ENCODE measurements at places on chromosomes 12 and 14. TPM values are rescaled to one million over a fixed set of nuclear protein-coding genes. Genes with fewer than 3 reads are reported as not detected.

DNA sequence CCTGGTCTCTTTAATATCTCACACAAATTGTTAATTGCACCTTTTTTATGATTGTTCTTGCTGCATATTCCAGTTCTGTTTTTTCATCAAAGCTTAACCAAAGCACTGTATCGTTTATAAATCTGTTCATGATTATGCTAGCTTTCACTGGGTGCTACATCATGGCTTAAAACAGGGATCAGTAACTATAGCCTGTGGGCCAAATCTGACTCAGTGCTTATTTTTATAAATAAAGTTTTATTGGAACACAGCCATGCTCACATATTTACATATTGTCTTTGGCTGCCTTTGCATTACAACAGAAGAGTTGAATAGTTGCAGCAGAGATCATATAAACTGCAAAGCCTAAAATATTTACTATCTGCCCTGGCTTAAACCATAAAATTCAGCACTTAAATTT, 183.4 kb upstream of the NRXN3 start:
- DNase-seq = peak; percentile 3

Gene P2RX2
- not detected for total RNA-seq

DNA sequence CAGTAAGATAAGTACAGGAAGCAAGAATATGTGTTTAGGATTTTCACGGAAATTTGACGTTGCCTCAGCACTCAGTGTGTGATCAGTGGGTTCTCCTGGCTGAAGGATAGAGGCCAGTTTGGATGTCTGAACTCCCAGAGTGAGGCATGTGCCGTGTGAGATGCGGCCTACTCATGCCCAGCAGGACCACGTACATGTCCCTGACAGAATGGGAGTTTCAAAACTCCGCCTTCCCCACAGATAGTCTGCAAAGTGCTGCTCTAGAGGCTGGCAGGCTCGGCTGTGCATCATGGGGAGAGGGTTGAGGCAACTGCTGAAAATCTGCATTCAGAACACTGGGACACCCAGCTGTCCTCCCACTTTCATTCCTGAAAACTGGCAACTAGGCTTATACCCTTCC, 58.3 kb downstream of the NINJ2 start:
- DNase-seq = no peak

DNA sequence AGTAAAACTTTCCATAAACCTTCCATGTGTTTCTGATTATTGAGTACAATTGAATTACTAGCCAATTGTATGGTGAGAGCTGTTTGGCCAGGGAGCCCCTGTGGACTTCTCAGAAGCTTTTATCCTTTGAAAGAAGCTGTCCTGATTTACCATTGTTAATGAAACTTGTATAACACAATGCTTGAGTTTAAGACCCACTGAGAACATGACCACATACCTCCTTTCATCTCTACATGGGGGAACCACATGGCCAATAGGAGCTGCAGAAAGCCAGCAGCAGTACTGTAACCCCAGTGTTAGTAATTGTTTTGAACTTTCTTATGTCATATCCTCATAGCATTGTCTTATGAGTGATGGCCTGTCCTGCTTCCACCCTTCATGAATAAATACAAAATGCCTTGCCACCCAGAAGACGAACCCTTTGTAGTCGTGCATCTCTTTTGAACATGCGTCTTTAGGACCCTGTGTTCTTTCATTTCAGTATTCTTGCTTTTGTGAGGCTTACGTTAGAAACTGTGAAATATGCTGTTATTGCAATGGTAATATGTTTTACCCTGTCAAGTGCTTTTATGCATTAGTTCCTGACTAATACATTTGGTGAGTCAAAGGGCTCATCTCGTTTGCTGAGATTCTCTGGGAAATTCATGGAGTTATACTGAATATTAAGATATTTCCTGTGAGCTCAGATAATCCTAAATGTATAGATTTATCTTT, 815.7 kb downstream of the NRXN3 start:
- DNase-seq = peak; percentile 77

DNA sequence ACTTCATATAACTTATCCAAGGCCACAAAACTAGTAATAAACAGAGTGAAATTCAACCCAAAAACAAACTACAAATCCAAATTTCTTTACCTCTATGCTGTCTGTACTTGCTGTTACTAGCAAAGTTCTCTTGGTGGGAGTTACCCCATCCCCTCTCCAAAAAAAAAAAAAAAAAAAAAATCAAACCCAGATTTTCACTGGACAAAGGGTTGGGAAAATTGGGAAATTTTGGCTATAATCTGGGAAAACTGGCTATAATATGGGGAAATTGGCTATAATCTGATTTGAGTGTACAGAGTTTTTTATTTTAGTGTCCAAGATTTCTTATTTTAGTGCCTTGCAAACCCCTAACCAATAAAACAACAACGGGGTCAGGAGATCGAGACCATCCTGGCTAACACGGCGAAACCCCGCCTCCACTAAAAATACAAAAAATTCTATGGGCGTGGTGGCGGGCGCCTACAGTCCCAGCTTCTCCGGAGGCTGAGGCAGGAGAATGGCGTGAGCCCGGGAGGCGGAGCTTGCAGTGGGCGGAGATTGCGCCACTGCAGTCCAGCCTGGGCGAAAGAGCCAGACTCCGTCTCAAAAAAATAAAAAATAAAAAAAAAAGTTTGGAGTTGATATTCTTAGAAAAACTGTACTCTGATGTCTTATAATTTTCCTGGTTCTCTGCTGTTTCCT, 148.4 kb downstream of the CHST11 start:
- DNase-seq = no peak

DNA sequence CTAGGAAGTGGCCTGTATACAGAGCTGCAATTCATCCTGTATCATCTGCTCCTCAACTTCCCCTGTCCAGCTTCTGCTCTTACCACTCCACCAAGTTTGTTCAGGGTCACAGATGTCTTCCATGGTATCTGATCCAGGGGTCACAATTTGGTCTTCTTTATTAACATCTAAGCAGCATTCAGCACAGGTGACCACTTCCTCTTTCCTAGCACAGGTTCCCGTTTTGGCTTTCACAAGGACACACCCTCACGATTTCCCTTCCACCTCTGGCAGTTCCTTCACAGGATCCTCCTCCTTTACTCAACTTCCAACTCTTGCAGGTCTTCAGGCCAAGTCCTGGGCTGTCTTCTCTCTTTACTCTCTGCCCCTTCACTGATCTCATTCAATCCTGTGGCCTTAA, 93.6 kb downstream of the TTC7B start:
- DNase-seq = no peak

- no peak for DNase-seq
These were observed 293.0 kb upstream of the NAV3 start for GRCh38 chr12:77537663-77538062.

Gene YARS2
- total RNA-seq = 27.1 TPM

Gene MARS1
- 352 TPM for total RNA-seq

DNA sequence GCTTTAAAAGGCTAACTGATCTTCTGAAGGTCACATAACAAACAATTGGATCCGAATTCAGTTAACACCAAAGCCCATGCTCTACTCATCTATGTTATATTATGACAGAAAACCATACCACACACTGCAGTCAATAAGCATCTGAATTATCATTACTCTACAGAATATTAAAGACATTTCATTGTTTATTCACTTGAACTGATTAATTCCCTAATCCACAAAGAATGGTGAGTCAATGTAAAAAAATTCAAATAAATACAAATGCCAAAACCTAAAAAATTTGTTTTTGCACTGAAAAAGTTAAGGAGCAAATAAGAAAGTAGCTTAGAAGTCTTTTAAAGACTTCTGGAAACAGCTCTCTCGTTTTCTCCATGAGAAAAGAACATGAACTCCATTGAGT, 13.7 kb downstream of the NID2 start:
- DNase-seq = peak; percentile 64

Gene TSPAN8
- total RNA-seq = under 0.01 TPM

DNA sequence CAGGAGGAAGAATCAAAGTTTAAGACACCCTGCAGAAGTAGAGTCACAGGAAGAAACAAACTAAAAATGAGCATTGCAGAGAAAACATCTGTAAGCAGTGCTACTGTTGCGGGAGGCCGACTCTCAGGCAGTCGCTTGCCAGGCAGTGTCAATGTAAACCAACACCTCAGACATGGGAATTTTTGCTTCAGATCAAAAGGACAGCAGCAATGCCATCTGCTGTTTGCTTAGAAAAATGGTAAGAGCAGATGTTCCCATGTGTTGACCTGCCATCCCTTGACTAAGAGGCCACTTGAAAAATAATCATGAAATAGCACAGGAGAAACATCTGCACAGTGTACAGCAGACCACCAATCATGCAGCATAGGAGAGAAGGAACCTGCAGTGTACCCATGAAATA, 196.6 kb downstream of the SLC25A21 start:
- no peak for DNase-seq

Gene GZMH
- not detected for total RNA-seq

Gene SLC4A8
- 3.3 TPM for total RNA-seq

Gene HOXC11
- total RNA-seq = not detected

Gene DUSP6
- 50.0 TPM for total RNA-seq

GRCh38 chr12:120646044-120646443, 5.6 kb downstream of the CABP1 start:
- no peak for DNase-seq

Gene INHBE
- 26.4 TPM for total RNA-seq

Gene CLEC4C
- not detected for total RNA-seq

GRCh38 chr12:124679533-124680371, 112.3 kb upstream of the NCOR2 start:
- DNase-seq = no peak

DNA sequence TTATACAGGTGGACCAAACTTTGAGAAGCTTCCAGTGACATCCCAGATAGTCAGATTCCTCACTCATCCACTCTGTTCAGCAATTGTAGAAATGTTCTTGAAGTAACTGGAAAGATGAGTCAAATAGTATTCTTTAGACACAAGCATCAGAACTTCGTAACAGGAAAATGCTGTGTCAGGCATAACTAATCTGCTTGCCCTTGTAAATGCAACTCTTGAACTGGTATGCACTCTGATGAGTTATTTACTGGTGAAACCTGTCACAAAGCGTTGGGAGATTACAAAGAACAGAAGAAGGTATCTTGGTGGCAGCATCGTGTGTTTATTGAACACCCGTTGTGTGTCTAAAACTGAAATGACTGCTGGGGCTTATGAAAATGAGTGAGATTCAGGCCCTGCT, 10.8 kb upstream of the DUSP6 start:
- no peak for DNase-seq

DNA sequence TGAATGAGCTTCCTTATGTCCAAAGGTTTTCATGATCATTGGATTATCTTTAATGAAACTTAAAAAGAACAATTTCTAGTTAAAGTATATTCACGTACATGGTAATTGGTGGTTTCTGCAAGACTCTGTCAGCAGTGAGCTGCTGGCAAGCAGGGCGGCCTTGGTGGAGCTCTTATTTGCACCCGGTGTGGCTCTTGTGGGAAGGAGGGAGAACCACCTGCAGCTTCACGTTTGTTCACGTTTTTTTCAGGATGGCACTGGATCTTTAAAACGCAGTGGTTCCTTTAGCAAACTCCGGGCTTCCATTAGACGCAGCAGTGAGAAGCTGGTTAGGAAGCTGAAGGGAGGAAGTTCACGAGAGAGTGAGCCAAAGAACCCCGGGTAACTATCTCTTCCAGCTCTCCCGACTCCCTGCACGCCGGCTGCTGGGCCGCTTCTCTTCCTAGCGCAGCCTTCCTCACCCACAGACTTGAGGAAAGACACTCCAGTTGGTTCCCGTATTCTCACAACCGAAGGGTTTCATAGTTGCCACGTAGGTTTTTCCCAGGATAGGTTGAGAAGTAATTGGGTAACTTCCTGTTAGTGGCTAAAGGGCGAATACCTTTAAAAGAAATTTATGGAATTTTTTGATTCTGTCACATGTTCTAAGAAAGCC, 28.3 kb downstream of the XRCC3 start:
- no peak for DNase-seq

Gene MOK
- 4.3 TPM for total RNA-seq

DNA sequence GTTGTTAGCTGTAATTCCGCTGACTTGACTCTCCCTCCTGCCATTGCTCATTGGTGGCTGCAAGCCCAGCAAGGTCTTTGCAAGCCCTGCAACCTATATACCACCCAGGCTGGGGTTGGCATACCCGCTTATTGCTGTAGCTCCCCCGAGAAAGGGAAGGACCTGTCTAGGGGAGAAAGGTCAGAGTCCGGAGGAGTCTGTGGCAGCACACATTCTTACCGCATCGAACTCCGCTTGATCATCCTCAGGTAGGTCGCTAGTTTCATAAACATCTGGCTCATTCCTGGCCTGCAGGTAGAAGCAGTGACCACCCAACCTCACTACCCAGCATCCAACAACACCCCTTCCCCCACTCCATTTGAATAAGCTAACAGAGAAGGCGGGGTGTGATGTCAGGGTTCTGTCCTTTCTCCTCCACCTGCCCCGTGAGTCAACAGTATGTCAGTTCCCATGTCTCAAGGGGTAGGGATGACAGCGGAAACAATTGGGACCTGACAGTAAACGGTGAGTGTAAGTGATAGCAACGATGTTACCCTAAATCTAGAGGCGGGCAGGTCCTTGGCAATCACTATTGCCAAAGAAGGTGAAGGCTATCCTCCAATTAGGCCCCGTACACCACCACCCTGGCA, 1.1 kb downstream of the DCTN2 start:
- DNase-seq = no peak

Gene RNFT2
- 2.3 TPM for total RNA-seq

DNA sequence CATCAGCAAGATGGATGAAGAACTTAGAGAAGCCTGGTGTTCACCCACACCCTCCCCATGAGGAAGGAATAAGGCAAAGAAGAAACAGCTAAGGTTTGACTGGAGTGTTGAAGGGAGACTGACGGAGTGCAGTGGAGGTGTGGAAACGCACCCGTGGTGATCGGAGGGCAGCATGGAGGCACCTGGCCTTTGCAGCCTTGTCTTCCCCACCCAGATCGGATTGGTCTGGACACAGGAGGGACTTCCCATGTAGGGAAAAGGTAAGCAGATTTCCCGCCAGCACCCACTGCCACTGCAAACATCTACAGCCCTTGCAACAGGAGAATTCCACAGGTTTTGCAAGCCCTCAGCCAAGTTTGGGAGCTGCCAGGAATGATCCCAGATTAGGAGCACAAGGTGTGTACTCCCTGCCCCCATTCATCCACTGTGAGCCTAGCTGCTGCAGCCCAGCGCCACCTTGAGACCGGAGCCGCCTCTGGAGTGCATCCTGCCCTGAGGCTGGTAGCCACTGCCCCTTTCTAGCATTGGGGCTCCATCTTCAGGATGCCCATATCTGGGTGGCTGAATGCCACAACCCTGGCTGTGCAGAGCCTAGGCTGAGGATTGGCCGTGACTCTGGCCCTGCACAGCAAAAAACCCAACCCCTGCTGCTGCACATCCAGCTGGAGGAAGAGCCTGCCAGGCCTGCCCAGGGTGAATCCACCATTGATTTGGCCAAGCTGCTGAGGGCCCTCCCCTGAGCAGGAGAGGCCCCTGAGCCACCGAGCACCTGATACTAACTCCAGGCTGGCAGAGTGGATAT, 411.1 kb downstream of the TMEM121 start:
- no peak for DNase-seq

Data from fibroblast of lung (primary cell).